ENCODE measurements at places on chromosomes 4 and X.

DNA sequence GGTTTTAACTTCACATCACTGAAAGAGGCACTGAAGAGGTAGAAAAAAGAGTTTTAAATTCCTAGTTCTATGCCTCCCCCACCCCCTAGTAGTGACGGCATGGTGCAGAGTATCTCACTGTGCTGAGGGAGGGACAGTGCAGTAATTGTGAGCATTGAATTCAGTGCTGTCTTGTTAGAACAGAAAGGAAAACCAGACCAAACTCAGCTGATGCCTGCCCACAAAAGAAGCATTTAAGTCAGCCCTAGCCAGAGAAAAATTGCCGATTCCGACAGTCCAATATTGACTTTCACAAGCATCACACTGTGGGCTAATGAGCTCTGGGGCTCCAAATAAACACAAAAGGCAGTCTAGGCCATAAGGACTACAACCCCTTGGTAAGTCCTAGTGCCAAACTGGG lies 417.7 kb downstream of the AR start:
- no peaks in the 10 kb centered on the region for H3K4me1 ChIP-seq
- no peaks in the 10 kb centered on the region for H3K36me3 ChIP-seq
- no peak overlapping the region for H3K27ac ChIP-seq
- no peaks in the 10 kb centered on the region for H3K27me3 ChIP-seq

GRCh38 chr4:8312976-8313375 lies 43.4 kb downstream of the HTRA3 start:
- no peak overlapping the region for H3K27ac ChIP-seq
- peaks cover 9% of the 10 kb centered on the region for H3K4me1 ChIP-seq
- no peak for DNase-seq
- no peaks in the 10 kb centered on the region for H3K36me3 ChIP-seq
- no peak overlapping the region for H3K4me3 ChIP-seq

DNA sequence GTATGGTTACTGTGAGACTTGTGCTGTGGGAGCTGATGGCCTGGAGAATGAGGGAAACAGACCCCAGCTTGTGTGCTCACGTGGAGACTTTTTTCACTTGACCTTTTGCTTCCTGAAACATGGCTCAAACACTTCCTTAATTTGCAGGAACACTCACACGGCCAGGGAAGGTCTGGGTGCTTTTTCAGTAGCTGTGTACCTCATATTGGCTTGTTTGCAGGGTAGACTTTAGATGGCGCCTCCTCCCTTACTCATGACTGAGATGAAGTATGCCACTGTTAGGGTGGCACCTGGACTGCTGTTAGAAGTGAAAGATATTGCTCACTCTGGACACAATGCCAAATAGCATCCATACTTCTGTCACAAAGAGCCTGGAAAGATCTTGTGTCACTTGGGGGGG lies 75.7 kb upstream of the WDR1 start:
- no peaks in the 10 kb centered on the region for H3K36me3 ChIP-seq
- no peak overlapping the region for H3K27ac ChIP-seq
- H3K4me3 ChIP-seq: no peak overlapping the region
- H3K4me1 ChIP-seq: no peaks in the 10 kb centered on the region

GRCh38 chr4:53367721-53368120 lies 1.9 kb upstream of the SCFD2 start:
- no peak overlapping the region for H3K4me3 ChIP-seq
- peaks cover 18% of the 10 kb centered on the region for H3K4me1 ChIP-seq
- H3K36me3 ChIP-seq: no peaks in the 10 kb centered on the region
- H3K27ac ChIP-seq: no peak overlapping the region

GRCh38 chr4:17583276-17583675 lies 6.3 kb downstream of the LAP3 start:
- peaks cover 28% of the 10 kb centered on the region for H3K4me1 ChIP-seq
- H3K4me3 ChIP-seq: no peak overlapping the region
- DNase-seq: no peak
- no peaks in the 10 kb centered on the region for H3K27me3 ChIP-seq
- peaks cover 74% of the 10 kb centered on the region for H3K36me3 ChIP-seq
